ENCODE measurements at places on chromosomes 5 and 9.

DNA sequence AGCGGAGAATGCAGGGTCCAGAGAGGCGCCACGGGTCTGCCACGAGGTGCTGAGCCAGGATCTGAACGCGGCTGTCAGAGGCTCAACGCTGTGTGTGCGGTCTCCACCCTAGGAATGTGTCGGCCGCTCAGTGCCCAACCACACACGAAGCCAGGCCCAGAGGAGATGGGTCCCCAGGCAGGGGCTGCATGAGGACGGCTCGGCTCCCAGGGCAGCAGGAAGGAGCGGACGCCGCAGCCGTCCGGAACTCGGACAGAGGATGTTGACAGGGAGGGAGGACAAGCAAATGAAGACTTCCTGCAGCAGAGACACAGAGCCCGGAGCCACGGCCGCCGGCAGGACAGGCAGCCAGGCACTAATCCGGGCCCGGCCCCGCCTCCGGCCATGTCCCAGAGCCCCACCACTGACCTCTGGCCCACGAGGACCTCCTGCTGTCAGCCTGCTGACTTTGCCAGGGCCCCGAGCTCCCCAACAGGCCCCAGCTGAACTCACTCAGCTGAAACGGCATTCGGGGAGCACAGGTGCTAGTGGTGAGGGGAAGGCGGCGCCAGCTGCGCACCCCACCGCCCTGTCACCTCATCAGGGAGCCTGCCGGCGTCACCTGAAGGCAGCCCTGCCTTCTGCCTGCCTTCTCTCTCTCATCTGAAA is 12.7 kb downstream of the VAV2 start:
- no peak for DNase-seq

GRCh38 chr9:133932181-133932580 is 59.9 kb downstream of the VAV2 start:
- DNase-seq: no peak

GRCh38 chr9:108994695-108995094 is 18.6 kb downstream of the CTNNAL1 start:
- DNase-seq: no peak

GRCh38 chr5:13331585-13331984 is 612.9 kb downstream of the DNAH5 start:
- no peak for DNase-seq

- DNase-seq: no peak
Observed at GRCh38 chr9:10008101-10008799, 604.6 kb downstream of the PTPRD start.

GRCh38 chr9:86825299-86825698 is 122.0 kb downstream of the GAS1 start:
- no peak for DNase-seq

DNA sequence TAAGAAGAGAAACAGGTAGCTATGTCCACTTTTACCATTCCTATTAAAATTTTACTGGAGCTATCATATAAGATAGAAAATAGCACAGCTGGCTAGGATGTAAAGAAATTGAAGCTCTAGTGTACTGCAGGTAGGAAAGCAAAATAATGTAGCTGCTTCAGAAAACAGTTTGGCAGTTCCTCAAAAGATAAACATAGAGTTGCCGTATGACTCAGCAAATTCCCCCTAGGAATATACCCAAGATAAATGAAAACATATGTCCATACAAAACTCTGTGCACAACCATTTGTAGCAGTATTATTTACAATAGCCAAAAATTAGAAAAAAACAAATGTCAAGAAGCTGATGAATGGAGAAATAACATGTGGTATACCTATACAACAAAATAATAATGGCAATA is 64.6 kb upstream of the SHISAL2B start:
- no peak for DNase-seq
